ENCODE measurements at places on chromosomes 12 and 14. TPM values are rescaled to one million over a fixed set of nuclear protein-coding genes. Genes with fewer than 3 reads are reported as not detected.

Gene POTEG
- 0.08 TPM for polyA plus RNA-seq

Gene ATL1
- 10.7 TPM for polyA plus RNA-seq

Gene DPPA3
- polyA plus RNA-seq = not detected

Gene WIF1
- polyA plus RNA-seq = 2.0 TPM

Gene SERPINA9
- not detected for polyA plus RNA-seq

Gene CIT
- polyA plus RNA-seq = 15.1 TPM

Gene ASIC1
- polyA plus RNA-seq = 4.0 TPM

Gene PCK2
- 27.3 TPM for polyA plus RNA-seq

Gene HSP90B1
- polyA plus RNA-seq = 1,210 TPM

- no peak for DNase-seq
Observed at GRCh38 chr14:102164965-102165364, 25.3 kb downstream of the WDR20 start.

DNA sequence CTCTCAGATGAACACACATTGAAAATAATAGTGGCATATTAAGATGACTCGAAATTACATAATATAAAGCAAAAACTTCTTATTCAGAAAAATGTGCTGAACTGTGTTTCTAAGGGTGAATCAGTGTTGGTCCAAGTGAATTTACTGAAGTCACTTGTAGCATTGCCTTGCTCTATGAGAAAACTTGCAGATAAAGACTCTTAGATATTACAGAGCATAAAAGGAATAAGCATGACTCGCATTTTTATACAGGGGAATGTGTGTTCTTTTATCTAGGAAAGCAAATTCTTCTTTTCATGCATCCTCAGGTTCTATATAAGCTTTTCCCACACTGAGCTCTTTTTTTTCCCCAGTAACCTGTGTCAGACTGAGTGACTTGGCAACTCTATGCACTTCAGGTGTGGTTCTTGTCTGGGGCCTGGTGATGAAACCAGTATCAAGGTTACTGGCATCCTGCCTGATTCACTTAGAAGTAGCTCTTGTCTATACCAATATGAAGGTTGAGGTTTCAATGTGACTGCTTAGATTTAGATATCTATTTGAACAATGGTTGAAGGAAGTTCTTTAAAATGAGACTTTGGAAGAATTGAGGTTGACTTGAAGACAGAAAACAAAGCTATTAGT is 76.1 kb downstream of the OTOGL start:
- no peak for DNase-seq

GRCh38 chr14:45705940-45706534 is 453.0 kb upstream of the MIS18BP1 start:
- no peak for DNase-seq

DNA sequence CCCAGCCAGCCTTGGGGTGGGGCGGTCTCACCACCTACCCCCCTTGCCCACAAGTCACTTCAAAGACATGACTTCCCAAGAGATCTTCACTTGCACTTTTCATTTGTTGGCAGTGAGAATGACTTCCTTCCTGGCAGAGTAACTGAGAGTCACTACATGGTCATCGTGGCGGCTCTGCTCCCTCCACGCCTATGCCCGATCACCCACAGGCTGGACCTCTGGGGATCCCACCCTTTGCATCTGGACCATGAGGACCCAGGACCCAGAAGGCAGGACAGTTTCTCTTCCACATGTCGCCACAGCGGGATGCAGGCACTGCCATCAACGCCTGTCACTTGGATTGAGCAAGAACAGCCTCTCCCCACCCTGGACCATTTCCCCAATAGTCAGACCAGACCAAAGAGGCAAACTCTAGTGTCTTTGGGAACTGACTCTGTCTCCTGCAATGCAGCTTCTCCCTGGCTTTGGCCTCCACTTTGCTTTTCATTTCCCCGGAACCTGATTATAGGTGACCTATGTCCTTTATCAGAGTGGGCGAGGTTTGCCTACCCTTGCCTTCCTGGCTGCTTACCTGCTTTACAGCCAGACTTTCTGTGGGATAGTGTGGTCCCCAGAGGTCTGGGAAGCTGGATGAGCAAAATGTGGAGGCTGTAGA is 3.6 kb downstream of the VDR start:
- no peak for DNase-seq

DNA sequence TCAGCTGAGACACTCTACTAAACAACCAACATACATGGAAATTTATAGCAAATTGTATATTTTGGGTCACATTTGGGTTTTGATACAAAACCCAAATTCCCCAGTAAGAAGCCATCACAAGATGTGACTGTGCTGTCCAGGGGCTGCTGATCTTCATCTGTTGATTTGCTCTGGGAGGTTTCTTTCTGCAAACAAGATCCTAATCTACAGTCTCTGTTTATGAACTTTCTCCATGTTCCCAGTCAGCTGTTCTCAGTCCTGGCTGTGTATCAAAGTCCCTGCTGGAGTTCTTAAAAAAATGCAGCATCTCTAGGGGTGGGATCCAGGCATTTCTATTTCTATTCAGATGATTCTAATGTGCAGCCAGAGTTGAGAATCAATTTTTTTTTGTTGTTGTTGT is 85.1 kb downstream of the ATP23 start:
- DNase-seq = no peak

DNA sequence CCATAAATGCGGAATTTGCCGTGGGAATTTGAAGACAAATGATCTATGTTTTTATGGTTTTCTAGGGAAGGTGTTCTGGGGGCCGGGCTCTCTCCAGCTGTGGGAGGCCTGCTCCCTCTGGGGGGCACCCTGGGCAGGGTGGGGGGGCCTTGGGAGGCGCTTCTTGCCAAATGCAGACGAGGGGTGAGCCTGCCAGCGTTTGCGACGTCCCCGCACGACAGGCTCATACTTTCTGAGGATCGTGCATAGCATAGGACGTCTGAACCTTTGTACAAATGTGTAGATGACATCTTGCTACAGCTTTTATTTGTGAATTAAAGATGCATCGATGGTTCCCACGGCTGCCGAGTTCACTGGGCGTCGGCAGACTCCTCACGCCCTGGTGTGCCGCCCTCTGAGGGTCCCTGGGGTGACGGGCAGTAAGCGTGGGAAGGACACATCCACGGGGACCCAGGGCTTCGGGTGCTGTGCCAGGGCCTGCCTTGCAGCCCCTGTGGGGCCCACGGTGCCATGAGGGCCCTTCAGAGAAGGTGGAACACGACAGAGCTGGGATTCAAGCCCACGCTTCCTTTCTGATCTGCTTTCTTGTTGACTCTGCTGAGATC is 42.3 kb downstream of the KIF26A start:
- no peak for DNase-seq

GRCh38 chr12:133202493-133203343 is 21.4 kb downstream of the ZNF268 start:
- DNase-seq = no peak

DNA sequence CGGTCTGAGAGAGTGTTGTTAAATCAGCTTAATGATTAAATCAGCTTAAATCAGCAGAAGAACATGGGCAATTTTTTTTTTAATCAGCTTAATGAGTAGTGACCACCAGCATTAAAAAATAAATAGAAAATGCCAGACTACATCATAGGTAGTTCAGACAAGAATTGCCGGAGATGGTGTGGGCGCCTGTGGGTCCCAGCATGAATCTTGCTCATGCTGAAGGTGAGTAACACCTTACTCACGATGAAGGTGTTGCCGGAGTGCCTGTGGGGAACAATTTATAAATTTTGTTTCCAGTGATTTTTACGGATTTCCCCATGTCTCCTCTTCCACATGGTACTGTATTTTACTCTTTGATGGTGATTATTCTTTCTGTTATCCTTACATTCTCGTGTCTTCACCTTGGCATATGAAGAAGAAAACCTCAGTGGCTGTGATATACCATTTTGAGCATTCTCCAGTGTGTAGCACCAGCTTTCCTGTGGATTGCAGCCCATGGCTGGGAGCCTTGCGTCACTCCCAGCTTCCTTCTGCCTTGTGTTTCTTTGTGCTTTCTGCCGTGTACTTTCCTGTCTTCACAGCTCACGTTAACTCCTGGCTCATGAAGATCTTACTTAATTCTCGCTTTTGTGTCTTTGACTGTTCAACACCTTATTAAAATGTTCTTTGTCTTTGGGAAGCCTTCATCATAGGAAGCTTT is 4.7 kb downstream of the TDRD9 start:
- DNase-seq = no peak

DNA sequence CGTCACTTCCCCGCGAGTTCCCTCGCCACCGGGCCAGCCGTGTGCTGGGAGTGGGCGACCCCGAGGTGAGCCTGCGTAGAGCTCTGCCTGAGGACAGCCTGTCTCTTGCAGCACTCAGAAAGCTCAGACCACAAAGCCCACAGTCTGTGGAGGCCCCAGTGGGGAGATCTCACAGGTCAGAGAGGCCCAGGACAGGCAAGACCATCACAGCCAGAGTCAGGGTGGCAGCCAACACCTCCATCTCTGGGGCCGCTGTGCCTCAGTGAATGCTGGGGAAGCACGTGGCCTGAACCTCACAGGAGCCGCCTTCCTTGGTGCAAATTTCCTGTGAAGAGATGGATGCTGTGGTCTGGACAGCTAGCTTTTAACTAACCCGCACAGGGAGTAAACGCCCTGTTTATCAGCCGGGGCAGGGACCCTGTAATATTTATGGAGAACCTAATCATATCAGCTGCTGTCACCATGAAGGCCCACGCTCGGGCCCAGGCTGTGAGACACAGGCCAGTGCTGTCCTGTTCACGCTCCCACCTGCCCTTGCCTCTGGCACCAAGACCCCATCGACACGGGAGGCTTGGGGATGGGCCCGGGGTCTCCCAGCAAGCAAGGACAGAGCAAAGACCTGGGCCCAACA is 56.9 kb downstream of the CDC42BPB start:
- DNase-seq = no peak

DNA sequence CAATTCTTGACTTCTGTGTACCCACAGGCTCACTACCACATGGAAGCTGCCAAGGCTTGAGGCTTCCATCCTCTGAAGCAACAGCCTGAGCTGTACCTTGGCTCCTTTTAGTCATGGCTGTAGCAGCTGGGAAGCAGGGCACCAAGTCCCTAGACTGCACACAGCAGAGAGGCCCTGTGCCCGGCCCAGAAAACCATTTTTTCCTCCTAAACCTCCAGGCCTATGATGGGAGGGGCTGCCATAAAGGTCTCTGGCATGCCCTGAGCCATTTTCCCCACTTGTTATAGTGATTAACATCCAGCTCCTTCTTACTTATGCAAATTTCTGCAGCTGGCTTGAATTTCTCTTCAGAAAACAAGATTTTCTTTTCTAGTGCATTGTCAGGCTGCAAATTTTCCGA is 121.8 kb downstream of the RPS6KA5 start:
- DNase-seq = no peak

- no peak for DNase-seq
Observed at GRCh38 chr12:77392467-77393088, 327.2 kb upstream of the E2F7 start.

DNA sequence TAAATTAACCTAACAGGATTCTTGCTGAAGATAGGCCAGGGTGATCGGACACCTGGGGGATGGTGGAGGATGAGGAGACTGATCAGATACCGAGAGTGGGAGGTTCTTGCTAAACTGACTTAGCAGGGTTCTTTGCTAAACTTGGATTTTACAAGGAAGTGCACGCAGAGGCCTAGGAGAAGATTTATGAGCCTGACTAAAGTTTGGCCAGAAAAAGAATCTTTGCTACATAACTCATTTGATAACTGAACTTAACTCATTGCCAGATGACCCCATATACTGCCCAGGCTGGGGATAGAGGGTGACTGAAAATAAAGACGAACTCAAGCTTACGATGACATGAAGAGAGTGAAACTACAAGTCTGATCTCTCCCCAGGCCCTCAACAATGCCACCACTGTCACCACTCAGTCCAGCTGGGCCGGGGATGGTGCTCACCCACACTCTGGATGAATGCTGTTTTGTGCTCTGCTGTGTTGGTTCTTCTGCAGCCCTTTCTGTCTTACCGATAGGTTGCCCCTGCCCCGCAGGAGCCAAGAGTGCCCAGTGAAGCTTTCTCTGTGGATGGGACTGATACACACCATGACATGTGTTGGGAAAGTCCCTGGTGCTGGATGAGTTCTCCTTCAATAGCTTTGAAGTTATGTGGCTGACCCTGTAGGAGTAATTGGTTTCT is 29.0 kb downstream of the PPFIBP1 start:
- DNase-seq = no peak

DNA sequence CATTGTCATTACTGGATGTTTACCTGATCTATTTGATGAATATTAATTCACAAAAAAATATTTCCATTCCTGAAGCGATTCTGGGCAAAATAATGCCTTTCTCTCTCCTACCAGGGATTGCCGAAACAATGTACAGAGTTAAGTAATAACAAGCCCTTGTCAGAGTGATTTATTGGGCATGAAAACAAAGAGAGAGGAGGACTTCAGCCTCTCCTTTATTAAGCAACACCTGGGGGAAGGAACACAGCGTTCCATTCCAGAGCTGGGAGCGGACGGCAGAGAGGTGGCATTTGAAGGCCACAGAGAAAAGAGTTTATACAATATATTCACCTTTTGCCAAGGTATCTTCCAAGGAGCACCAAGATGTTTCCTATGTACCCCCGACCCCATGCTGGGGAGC is 165.8 kb downstream of the KSR2 start:
- no peak for DNase-seq

DNA sequence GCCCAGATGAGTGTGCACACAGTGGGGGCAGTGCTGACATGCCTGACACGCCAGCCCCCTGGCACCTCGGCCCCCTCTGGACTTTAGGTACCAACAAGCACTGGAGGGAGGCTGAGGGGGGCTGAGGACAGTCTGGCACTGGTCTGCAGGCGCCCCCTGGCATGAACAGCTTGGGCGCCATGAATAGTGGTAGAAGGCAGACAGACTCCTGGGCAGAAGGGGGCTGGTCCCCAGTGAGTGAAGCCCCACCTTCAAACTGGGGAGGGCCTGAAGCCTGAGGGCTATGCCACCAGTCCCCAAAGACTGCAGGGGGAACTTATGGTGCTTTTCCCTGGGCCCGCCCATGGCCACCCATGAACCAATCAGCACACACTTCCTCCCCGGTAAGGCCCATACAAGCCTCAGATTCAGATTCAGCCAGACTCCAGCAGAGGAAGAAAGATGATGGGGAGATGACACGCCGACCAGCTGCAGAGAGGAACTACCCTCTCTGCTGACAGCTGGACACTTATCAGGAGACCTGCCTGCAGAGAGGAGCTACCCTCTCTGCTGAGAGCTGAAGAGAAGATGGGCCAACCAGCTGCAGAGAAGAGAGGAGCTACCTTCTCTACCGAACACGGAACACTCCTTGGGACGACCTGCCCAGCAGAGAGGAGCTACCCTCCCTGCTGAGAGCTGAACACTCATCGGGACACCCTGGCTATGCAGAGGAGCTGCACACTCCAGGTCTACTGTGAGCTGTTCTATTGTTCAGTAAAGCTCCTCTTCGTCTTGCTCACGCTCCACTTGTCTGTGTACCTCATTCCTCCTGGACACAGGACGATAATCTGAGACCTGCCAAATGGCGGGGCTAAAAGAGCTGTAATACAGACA is 324.5 kb downstream of the PCNX1 start:
- DNase-seq = no peak

DNA sequence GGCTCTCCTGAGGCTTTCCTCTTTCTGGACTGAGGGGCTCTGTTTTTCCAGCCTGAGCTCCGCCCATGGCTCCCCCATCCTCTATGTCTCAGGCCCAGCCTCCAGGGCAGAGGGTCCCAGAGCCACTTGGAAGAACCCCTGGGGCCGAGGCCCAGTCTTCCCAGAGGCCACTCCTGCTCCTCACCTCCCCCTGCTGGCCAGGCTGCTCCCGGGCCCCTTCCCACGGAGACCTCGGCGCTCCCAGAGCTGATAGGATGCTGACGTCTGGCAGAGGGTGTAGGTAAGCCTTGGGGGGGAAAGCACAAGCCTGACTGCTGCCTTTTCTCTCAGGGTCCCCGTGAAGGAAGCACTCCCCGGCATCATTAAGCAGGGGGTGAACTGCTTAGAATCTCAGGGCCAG is 51.4 kb downstream of the ERH start:
- DNase-seq = no peak
